ENCODE measurements at places on chromosomes 13 and 19.
A peak's percentile ranks its signal among the peaks of the same experiment; 100 is the strongest.

DNA sequence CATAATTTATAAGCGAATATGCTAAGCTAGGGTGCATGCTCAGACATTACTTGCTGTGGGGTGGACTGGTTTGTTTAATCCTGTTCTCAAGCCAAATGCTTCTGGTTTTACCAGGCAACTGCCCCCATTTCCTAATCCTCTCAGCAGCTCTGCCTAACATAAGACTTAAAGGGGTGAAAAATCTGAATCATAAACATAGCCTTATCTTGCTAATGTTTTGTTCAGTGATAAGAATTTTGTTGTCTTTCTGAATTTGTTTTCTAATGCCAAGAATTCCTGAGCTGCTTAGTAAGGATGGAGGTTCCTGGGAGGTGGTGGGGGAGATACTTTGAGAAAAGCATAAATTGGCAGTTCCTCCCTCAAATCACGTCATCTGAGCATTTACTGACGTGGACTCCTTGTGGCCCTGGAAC lies 42.7 kb downstream of the ING1 start:
- DNase-seq: no peak

GRCh38 chr13:99057310-99057975 lies 79.6 kb upstream of the DOCK9 start:
- DNase-seq: no peak

GRCh38 chr13:110582421-110582954 lies 21.0 kb upstream of the RAB20 start:
- no peak for DNase-seq

DNA sequence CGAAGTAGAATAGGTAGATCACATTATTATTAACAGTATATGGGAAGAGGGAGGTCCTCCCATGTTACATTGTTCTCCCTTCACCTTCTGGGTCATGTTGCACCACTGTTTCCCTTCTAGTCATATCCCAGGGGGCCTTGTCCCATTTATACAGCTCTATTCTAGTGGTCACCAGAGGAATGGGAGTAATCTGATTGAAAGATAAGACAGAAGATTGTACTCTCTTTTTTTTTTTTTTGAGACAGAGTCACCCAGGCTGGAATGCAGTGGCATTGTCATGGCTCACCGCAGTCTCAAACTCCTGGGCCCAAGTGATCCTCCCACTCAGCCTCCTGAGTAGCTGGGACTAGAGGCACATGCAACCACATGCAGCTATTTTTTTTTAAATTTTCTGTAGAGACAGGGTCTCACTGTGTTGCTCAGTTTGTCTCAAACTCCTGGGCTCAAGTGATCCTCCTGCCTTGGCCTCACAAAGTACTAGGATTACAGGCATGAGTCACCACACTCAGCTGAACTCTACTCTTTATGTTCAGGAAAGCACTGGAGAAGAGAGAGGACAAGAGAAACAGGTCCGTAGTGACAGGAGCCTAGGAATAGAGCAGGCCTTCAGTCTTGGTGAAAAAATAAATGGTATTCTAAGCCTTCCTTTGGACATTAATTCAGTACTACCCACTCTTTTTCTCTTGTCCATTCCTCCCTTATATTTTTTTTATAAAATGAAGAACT lies 4.3 kb upstream of the ZNF529 start:
- DNase-seq: no peak

- DNase-seq: no peak
These were observed 31.2 kb upstream of the ZNF331 start for GRCh38 chr19:53506728-53507127.

- DNase-seq: no peak
These were observed 122.1 kb upstream of the GPR12 start for GRCh38 chr13:26882731-26883130.

DNA sequence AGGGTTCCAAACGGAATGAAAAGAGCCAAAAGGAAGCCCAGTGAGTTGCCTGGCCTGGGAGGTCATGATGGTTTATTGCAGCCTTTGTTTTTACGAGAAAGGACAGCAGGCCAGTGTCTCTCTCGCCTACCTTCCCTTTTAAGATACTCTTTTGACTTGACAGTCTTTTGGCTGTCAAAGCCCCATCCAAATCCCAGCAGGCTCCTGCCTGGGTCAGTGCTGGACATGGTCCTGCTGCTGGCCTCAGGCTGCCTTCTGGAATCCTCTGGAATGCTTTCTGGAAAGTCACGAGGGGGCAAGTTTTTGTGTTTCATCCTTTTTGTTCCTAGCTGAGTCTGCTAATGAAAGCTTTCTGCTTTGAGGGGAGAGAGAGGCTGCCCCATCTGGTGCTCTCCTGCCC lies 444.8 kb downstream of the OLFM4 start:
- DNase-seq: no peak

DNA sequence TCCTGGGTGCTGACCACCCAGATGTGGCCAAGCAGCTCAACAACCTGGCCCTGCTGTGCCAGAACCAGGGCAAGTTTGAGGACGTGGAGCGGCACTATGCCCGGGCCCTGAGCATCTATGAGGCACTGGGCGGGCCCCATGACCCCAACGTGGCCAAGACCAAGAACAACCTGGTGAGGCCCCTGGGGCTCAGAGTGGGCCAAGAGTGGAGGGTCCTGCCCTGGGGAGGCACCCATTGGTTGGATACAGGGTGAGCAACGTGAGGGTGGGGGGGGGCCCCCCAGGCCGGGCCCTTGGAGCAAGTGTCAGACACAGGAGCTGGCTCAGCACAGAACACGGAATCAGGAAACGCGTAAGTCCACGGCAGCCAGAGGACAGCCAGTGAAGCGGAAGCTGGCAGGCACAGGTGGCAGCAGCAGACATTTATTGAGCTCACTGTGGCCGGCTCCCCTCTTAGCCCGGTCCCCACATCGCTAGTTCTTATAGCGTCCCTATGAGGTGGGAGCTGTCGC lies 8.9 kb downstream of the KLC3 start:
- DNase-seq: no peak

GRCh38 chr13:32340914-32341313 lies 25.6 kb downstream of the BRCA2 start:
- DNase-seq: no peak

DNA sequence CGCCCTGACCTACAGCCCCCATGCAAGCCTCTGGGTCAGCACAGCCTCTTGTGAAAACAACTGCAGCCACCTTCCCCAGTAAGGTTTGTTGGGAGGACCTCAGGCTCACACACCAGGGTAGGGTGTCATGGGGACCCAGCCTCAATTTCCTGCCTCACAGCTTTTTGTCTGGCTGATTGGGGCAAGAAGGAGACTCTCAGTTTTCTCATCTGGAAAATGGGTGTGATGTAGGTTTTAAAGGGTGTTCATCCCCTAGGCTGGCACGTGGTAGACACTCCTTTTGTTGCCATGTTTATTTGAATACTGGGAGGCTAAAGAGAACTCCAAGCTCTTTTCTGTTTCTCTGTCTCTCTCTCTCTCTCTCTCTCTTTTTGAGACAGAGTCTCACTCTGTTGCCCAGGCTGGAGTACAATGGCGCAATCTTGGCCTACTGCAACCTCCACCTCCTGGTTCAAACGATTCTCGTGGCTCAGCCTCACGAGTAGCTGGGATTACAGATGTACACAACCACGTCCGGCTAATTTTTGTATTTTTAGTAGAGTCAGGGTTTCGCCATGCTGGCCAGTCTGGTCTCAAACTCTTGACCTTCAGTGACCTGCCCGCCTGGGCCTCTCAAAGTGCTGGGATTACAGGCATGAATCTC lies 18.2 kb upstream of the PLAUR start:
- no peak for DNase-seq

- peak; percentile 95 for DNase-seq
These were observed at the start of gene CGB7 for GRCh38 chr19:49057636-49058234. Gene CGB7, minus strand, starts transcription at chr19:49057749. Its CDS starts 2,374 bp downstream, at chr19:49055375.
